ENCODE measurements at places on chromosomes 2 and 18. TPM values are rescaled to one million over a fixed set of nuclear protein-coding genes. Genes with fewer than 3 reads are reported as not detected.
A peak's percentile ranks its signal among the peaks of the same experiment; 100 is the strongest.

DNA sequence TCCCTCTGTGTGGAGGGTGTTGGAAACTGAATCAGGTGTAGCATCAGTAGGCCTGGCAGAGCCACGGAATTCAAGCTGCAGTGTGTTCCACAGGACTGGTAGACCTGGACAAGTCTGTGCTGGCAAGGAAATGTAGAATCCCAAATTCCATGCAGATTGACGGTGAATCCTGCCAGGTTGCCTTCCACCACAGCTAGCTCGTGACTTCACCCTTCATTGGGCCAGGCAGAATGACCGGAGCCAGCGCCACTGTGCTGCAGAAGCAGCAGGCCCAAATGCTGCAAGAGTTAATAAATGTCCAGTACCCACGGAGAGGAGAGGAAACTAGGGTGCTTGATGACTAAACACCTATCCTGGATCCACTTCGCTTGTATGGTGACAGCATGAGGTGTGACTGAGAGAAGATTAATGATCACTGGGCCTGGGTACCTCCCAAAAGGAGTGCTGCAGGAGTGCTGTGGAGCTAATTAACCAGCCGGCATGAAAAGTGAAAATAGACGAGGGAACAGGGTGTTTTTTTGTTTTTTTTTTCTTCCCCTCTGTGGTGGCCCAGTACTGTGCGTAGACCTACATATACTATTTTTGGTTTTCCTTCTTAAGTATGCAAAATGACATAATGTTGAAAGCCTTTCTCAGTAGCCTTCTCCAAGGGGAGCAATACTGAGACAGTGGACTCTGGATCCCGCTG is 122.2 kb downstream of the TANC1 start:
- DNase-seq, result peak; percentile 22
- peaks cover 2% of the 10 kb centered on the region for H3K27me3 ChIP-seq
- peak overlapping the region; percentile 87 for H3K27ac ChIP-seq
- H3K36me3 ChIP-seq, result peaks cover 1% of the 10 kb centered on the region
- H3K4me3 ChIP-seq, result peak overlapping the region; percentile 79

MTHFD2 gene
- 94.6 TPM for total RNA-seq

GRCh38 chr2:204260901-204261300 is 284.4 kb upstream of the PARD3B start:
- no peak for DNase-seq
- no peaks in the 10 kb centered on the region for H3K36me3 ChIP-seq
- H3K27me3 ChIP-seq, result peaks cover 15% of the 10 kb centered on the region
- peaks cover 20% of the 10 kb centered on the region for H3K4me1 ChIP-seq
- no peak overlapping the region for H3K27ac ChIP-seq

- H3K4me1 ChIP-seq, result peaks cover 13% of the 10 kb centered on the region
- H3K27ac ChIP-seq, result no peak overlapping the region
- no peak overlapping the region for H3K4me3 ChIP-seq
- no peak for DNase-seq
Observed at GRCh38 chr2:217267758-217268157, 407.9 kb upstream of the TNP1 start.

DNA sequence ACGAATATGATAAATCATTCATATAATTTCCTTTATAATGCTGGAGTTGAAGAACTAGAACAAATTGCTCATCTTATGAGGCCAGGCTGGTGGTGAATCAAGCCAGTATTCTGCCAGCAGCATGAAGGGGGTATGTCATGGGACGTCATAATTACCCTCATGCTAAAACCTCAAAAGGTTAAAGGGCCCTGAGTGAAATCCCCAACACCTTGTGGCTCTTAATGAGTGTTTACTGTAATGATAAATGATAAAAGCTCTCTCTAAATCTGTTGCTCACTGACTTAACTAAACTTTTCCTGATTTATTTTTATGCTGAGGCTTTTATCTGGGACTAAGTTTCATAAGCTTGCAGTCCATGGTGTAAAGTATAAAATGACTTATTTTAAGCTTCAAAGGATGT is 18.3 kb upstream of the NEDD4L start:
- H3K27ac ChIP-seq, result no peak overlapping the region
- no peaks in the 10 kb centered on the region for H3K4me1 ChIP-seq
- peaks cover 25% of the 10 kb centered on the region for H3K27me3 ChIP-seq

LRRTM4 gene
- not detected for total RNA-seq

GPBAR1 gene
- total RNA-seq, result 0.12 TPM

- H3K36me3 ChIP-seq, result 0 out of 2 replicates have a peak, but pooled peaks cover 7% of the 10 kb centered on the region
- peaks cover 30% of the 10 kb centered on the region for H3K4me1 ChIP-seq
- no peak overlapping the region for H3K27ac ChIP-seq
- peaks cover 1% of the 10 kb centered on the region for H3K27me3 ChIP-seq
- no peak for DNase-seq
- no peak overlapping the region for H3K4me3 ChIP-seq
Observed at GRCh38 chr2:217672472-217672871, 330.3 kb downstream of the TNS1 start.

Data from HFFc6 (cell line).